GM12891 (cell line): ENCODE measurements at places on chromosomes 12 and 14.

GRCh38 chr12:78938341-78939084 is 73.9 kb downstream of the SYT1 start:
- DNase-seq: no peak

DNA sequence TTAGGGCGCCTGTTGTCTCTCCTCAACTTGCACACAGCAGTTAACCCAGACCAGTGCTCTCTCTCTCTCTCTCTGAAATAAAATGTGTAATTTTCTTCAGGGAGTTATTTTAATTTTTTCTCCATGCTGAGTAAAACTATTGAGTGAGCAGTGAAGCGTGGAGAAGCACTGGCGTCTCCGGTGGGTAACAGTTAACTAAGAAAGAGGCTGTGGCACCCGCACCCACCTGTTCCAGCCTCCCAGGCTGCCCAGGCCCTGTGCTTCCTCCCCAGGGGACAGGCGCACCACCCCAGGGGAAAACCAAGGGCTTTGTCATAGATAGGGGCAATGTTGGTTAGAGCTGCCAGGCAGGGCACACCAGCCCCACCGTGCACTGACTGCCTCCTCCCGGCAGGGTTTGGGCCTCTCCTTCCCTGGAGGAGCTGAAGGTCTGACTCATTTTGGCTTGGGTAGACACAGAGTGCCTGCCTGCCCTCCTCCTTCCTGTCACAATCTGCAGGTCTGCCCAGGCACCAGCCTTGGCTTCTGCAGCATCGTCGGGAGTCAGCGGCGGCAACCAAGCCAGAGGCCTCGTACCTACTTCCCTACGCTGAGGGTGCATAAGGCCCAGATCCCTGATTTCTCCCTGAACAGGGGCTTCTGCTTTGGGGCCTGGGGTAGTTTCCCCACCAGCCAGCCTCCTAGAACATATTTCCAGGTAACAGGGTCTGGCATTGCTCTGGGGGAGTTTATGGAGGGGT is 3.9 kb downstream of the HOXC5 start:
- no peak for DNase-seq

DNA sequence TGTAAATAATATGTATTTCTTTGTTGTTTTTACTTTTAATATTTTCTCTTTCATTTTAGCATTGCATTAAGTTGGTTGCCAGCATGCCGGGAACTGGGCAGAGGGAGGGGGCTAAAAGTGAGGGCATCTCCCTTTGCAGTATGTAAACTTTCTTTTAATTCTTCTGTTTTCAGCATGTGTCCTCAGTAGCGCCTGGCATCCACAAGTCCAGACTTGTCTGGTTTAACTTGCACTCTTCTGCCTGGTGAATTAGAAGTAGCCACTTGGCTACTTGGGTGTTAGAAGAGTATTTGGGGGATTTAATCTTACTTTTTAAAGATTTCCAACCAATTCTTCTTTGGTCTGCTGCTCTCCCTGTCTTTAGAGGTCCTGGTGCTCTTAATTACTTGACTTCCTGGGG is 117.2 kb upstream of the SCAF11 start:
- DNase-seq: no peak

- no peak for DNase-seq
Measured at GRCh38 chr12:75558287-75558686, 46.9 kb upstream of the KRR1 start.

GRCh38 chr12:17976202-17976601 is 113.8 kb downstream of the RERGL start:
- DNase-seq: no peak

DNA sequence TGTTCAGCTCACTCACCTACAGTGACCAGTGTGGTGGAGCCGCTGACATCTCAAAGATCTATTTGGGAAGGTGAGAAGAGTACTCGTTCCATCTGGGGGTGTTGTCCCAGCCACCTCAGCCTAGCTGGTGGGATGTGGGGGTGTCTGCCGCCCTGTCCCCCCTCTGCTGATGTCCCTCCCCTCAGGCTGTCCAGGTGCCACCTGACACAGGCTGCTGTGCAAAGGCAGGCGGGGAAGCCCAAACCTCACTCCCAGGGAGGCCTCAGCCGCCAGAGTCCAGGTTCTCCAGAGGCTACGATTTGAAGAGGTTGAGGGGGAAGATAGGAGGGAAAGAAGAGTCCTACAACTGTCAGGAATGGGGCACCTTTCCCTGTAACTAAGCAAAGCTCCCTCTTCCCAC is 51.3 kb upstream of the FKBP4 start:
- no peak for DNase-seq

- no peak for DNase-seq
Measured at GRCh38 chr12:49273726-49274395, 9.0 kb downstream of the TUBA1C start.

GRCh38 chr12:25710128-25710527 is 157.0 kb upstream of the LMNTD1 start:
- no peak for DNase-seq

DNA sequence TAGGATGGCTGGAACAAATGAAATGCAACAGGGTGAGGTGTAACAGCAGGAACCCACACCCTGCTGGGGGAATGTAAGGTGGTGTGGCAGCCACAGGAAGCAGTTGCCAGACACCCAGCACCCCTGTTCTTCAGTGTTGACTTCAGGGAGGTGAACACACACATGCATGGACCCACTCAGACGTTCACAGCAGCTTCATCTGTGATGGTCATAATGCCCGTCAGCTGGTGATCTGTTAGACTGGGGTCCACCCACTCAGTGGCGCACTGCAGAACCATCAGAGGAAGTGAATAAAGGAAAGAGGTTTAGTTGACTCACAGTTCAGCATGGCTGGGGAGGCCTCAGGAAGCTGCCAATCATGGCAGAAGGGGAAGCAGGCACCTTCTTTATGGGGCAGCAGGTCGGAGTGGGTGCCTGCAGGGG is 22.7 kb upstream of the TEX22 start:
- DNase-seq: no peak

GRCh38 chr12:79023261-79023660 is 158.7 kb downstream of the SYT1 start:
- no peak for DNase-seq

- peak; percentile 51 for DNase-seq
Measured at GRCh38 chr14:20680843-20681347, 3.5 kb upstream of the RNASE4 start.

- DNase-seq: no peak
Measured at GRCh38 chr12:95198914-95199313, 18.4 kb downstream of the FGD6 start.

DNA sequence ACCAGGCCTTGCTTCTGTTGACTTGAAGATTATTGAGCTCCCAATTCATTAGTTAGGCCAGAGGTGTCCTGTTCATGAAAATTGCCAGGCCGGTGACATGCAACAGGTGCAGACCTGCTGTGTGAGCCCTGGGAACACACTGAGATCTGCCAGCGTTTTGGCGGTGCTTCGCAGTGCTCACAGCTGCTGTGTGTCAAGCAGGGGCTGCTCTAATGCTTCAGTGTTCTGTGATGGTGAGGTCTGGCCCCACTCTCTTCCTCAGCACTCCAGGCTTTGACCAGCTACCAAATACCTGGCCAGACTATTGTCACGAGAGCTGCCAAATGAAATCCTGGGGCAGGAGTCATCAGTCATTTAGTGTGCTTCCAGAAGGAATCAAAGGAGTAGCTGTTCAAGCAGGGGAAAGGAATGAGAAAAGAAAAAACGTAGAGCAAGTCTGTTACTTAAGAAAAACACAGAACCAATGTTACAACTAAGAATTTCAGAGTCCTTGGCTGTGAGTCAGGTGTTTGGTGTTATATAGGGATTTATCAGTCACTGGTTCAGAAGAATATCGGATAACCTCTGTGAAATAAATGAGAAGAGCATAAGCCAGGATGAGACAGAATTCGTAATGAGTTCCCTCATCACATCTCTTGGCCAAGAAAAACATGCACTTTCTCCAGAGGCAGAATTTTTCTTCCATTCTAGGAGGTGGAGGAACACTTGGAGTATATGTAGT is 150.8 kb downstream of the FBXL14 start:
- no peak for DNase-seq

- peak; percentile 32 for DNase-seq
Measured at GRCh38 chr12:120903412-120904196, 554 bp downstream of the SPPL3 start.

DNA sequence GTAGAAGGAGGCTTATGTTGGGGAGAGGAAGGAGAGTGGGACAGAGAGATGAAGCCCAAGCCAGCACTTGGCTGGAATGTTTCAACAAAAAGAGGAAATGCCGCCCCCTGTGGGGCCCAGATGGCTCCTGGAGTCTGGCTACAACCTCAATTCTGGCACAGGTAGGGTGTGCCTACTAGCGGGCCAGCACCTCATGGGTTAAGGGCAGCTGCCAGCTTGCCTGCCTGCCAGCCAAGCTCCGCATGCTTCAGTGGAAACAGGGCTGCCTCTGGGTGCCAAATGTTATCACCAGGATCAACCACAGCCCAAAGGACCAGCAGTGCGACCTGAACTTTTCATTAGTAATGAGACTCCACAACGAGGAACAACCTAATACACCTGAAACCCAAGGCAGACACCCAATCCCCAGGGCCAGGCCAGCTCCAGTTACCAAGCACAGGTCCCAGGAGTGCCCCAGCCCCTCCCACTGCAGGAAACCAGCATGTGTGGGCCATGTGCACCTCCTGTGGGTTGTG is 11.3 kb downstream of the RAB15 start:
- DNase-seq: no peak

- DNase-seq: no peak
Measured at GRCh38 chr14:70962935-70963334, 55.7 kb downstream of the PCNX1 start.

DNA sequence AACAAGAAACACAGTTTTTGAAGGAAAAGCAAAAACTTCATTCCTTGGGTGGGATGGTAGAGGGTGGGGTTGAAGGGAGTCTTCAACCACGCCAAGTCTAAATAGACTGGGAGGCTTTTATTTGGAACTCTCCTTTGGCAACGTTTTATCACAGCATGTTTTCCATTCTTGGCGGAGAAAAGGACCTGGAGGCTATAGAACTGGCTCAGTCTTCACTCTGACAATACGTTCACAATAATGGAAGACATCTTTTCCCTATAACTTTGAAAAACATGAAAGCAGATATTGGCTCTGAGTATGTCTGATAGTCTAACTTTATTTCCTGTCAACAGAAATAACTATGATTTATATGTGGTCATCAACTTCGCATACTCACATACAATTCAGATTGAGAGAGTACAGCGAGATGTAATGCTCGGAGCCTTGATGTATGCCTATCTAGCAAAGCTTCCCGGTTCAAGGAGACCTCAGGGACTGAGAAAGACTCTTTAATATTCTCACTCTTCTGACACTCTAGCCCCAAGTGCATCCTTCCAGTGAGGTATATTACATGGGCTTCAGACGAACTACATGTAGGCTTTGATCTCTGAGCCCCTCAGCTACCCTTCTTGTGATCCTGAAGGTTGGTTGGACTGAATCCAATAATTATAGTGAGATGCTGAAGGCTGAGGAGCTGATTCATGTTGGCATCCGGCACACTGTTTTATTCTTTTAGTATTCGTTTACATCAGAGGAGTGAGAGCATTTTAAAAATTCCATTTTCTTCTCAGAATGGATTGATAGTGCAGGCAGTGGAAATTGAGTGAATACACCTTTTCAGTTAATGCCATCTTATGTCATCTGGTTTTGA is 14.0 kb downstream of the TMEM30B start:
- no peak for DNase-seq

- no peak for DNase-seq
Measured at GRCh38 chr14:72736308-72736707, 157.6 kb downstream of the DPF3 start.

DNA sequence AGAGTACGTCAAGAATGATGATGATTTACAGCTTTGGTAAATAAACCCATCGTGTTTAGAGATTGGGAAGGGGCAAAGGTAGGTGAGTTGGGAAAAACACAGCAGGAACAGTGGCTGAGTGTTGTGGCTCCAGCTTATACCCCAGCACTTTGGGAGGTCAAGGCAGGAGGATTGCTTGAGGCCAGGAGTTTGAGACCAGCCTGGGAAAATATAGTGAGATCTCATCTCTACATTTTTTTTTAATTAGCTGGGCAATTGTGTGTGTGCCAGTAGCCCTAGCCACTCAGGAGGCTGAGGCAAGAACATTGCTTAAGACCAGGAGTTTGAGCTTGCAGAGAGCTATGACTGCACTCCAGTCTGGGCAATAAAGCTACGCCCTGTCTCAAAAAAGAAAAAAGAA is 77.1 kb downstream of the RASSF9 start:
- DNase-seq: no peak
